ENCODE measurements at places on chromosomes 1 and 21. TPM values are rescaled to one million over a fixed set of nuclear protein-coding genes. Genes with fewer than 3 reads are reported as not detected.

DNA sequence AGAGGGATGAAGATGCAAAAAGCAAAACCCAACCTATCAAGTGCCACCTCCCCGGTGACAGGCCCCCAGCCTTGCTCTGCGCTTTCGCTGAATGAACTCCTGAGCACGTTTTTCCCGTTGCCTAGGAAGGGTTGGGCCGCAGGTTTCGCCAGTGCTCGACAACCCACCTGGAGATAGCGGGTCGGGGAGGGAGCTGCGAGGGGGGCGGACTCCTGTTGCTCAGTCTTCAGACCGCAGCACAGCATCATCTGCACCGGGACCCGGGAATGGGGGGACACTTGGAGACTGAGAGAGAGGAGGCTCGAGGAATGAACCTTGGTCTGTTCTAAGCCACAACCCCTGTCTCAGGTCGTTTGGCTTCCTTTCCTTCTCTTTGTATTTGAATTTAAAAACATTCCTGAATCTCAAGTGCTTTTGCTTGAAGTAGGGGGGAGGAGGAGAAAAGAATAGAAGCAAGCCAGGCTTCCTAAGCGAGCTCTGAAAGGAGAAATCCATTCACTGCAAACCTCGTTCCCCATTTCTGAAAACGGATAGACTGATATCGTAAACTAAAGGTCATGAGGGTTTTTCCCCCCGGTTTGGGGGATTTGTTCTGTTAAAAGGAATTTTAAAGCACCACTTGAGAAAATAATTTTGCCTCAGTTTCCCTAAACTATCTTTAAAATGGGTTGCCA is 1.2 kb downstream of the AK5 start:
- no peak for DNase-seq

DNA sequence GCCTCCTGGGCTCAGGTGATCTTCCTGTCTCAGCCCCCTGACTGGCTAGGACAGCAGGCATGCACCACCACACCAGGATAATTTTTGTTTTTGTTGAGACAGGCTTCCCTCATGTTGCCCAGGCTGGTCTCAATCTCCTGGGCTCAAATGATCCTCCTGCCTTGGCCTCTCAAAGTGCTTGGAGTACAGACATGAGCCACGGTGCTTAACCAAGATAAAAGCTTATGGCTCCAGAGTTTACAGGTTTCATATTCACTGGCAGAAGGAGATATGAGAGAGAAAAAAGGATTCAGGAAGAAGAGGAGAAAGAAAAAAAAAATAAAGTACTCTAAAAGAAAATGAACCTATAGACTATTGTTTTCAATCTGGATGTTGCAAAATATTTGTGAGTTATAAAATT is 748.8 kb upstream of the NCAM2 start:
- no peak for DNase-seq

GRCh38 chr21:34609933-34610549 is 4.9 kb downstream of the RCAN1 start:
- DNase-seq, result no peak

GRCh38 chr1:224493269-224493668 is 58.7 kb upstream of the WDR26 start:
- DNase-seq, result no peak

- DNase-seq, result no peak
These were observed 90.2 kb upstream of the VCAM1 start for GRCh38 chr1:100629391-100629790.

Gene RHD
- total RNA-seq, result not detected

Gene GJC2
- total RNA-seq, result 1.4 TPM

Gene CHRM3
- not detected for total RNA-seq

Gene MATN1
- not detected for total RNA-seq

Measured in pulmonary artery endothelial cell (primary cell).